ENCODE measurements at places on chromosomes 1 and 21. TPM values are rescaled to one million over a fixed set of nuclear protein-coding genes. Genes with fewer than 3 reads are reported as not detected.

DNA sequence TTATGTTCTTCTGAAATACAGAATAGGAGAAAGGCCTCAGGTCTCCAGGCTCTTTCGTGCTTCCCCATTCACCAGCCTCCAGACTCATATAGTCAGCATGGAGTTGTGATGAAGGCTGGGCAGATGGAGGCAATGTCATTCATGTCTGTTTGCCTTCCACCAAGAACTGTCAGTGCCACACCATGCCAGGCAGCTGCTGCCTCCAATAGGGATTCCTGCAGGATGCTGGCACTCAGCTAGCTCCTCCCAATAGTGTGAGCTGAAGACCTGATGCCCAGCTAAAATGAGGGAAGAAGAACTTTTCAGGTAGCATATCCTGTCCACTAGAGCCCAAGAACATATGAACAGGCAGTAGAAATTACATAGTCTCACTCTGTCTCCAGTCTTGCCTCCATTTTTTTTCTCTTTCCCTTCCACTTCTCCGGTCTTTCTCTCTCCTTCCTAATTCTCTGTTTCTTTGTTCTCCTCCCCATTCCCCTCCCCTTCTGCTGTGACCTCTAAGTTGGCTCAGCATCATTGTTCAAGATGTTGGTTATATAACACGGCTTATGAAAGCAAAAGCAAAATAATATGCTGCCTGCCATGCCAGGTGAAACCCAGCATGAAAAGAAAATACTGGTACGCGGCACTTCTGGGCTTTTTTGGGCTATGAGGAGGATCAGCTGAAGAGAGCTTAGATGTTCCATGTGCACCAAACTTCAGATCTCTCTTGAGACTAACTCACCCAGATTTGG lies 17.3 kb downstream of the GLUL start:
- DNase-seq, result no peak
- H3K27me3 ChIP-seq, result no peaks in the 10 kb centered on the region
- no peak overlapping the region for H3K4me3 ChIP-seq

- DNase-seq, result peak; percentile 88
- H3K27ac ChIP-seq, result no peak within 1 kb of the TSS
- peaks cover 94% of the 10 kb centered on the region for H3K27me3 ChIP-seq
- peak within 1 kb of the TSS; percentile 73 for H3K4me3 ChIP-seq
- H3K36me3 ChIP-seq, result no peaks in the 10 kb centered on the region
Observed at GRCh38 chr1:34164771-34165391, at the start of gene CSMD2. Gene CSMD2, minus strand, starts transcription at chr1:34165230. Its CDS starts 133 bp downstream, at chr1:34165097.

DNA sequence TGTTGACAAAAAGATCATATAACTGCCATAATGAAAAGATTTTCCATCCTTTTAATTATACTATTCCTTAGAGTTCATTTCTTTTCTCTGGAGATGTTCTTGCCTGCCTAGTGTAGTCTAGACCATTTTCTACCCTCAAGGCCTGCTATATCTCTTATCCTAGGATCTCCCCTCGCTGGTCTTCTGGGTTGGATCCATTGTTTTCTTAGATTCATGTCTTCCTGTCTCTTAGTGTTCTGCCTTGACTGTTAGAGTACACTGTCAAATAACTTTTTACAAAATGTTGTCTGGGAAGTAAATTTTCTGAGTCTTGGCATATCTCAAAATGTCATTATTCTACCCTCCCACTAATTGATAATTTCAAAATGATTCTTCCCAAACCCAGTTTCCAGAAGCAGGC lies 66.6 kb downstream of the TRAF5 start:
- H3K36me3 ChIP-seq, result peaks cover 11% of the 10 kb centered on the region
- no peak for DNase-seq
- no peak overlapping the region for H3K27ac ChIP-seq
- H3K4me3 ChIP-seq, result no peak overlapping the region

- no peak for DNase-seq
- H3K4me1 ChIP-seq, result peaks cover 5% of the 10 kb centered on the region
- no peak overlapping the region for H3K4me3 ChIP-seq
- no peaks in the 10 kb centered on the region for H3K27me3 ChIP-seq
- no peak overlapping the region for H3K27ac ChIP-seq
Observed at GRCh38 chr1:75265792-75266191, 131.6 kb downstream of the LHX8 start.

GRCh38 chr1:150516050-150516591 lies 569 bp downstream of the FALEC start:
- H3K27me3 ChIP-seq, result no peaks in the 10 kb centered on the region
- H3K4me1 ChIP-seq, result no peaks in the 10 kb centered on the region
- peak overlapping the region; percentile 90 for H3K4me3 ChIP-seq
- H3K36me3 ChIP-seq, result no peaks in the 10 kb centered on the region
- no peak overlapping the region for H3K27ac ChIP-seq

- no peak for DNase-seq
- no peaks in the 10 kb centered on the region for H3K36me3 ChIP-seq
- H3K4me3 ChIP-seq, result no peak overlapping the region
- no peak overlapping the region for H3K27ac ChIP-seq
- H3K4me1 ChIP-seq, result no peaks in the 10 kb centered on the region
Observed at GRCh38 chr1:218702775-218703174, 357.6 kb downstream of the TGFB2 start.

DNA sequence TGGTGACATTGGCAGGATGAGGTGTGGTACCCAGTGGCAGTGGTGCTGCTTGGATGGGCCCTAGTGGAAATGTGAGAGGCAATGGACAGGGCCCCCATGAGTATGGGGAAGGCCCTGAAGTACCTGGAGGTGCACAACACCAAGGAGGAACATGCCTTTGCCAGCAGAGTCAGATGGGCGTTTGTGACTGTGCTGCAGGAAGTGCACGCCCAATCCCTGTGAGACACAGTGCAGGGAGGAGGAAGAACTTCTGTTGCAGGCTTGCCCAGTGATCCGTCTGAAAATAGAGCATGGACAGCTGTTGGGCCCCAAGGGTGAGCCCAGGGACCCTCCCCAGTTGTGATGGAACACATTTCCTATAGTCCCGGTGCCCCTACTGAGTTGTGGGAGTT lies 42.7 kb downstream of the GJA5 start:
- H3K4me3 ChIP-seq, result no peak overlapping the region
- no peaks in the 10 kb centered on the region for H3K36me3 ChIP-seq
- H3K4me1 ChIP-seq, result no peaks in the 10 kb centered on the region

- H3K27me3 ChIP-seq, result peaks cover 16% of the 10 kb centered on the region
- H3K27ac ChIP-seq, result peak overlapping the region; percentile 79
- no peak overlapping the region for H3K4me3 ChIP-seq
- H3K4me1 ChIP-seq, result peaks cover 17% of the 10 kb centered on the region
Observed at GRCh38 chr1:1432274-1432950, 3.1 kb upstream of the VWA1 start.

GRCh38 chr1:98369463-98369862 lies 292.1 kb upstream of the SNX7 start:
- no peaks in the 10 kb centered on the region for H3K4me1 ChIP-seq
- no peak overlapping the region for H3K4me3 ChIP-seq
- no peaks in the 10 kb centered on the region for H3K27me3 ChIP-seq

DNA sequence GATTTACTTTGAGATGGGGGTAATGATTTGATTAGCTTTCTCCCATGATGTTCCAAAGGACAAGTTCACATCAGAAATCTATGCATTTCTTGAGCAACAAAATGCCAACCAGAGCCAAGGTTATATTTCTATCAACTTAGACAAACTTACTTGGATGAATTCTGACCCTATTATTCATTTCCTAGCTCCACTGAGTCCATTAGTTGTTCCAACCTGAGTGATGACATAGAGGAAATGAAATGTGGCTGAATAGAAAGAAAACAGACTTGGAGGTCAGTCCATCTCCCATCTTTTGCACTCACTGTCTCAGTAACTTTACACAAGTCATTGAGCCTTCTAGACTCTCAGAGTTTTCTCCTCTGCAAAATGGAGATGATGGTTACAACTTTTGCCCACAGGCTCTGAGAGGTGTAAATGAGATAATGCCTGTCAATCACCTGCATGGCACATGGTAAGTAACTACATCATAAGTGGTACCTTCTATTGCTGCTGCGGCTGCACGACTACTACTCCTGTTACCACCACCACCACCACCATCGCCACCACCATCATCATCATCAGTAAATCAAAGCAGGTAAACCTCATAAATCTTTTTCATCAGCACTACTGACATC lies 98.2 kb downstream of the PTPN14 start:
- peaks cover 23% of the 10 kb centered on the region for H3K36me3 ChIP-seq
- H3K27ac ChIP-seq, result no peak overlapping the region
- no peak for DNase-seq
- no peaks in the 10 kb centered on the region for H3K27me3 ChIP-seq

Gene CA6
- total RNA-seq, result not detected

Gene SH3BP5L
- total RNA-seq, result 18.9 TPM

Gene ERG
- total RNA-seq, result not detected

Gene RXFP4
- total RNA-seq, result not detected

Gene E2F2
- total RNA-seq, result 2.6 TPM
